Stomach (tissue), 19 donors: ENCODE measurements at places on chromosomes 12 and 14.

GRCh38 chr12:59486827-59487226 is 109.0 kb upstream of the SLC16A7 start:
- no peak overlapping the region for H3K4me3 ChIP-seq
- no peaks in the 10 kb centered on the region for H3K27me3 ChIP-seq
- no peak overlapping the region for H3K27ac ChIP-seq
- no peaks in the 10 kb centered on the region for H3K36me3 ChIP-seq

- H3K4me1 ChIP-seq: no peaks in the 10 kb centered on the region
- H3K27ac ChIP-seq: no peak overlapping the region
- no peak for DNase-seq
Observed at GRCh38 chr12:78725951-78726580, 138.5 kb upstream of the SYT1 start.

- no peaks in the 10 kb centered on the region for H3K27me3 ChIP-seq
- no peaks in the 10 kb centered on the region for H3K4me1 ChIP-seq
- H3K4me3 ChIP-seq: no peak overlapping the region
- DNase-seq: no peak
- H3K36me3 ChIP-seq: no peaks in the 10 kb centered on the region
Observed at GRCh38 chr12:89836026-89836425, 127.4 kb upstream of the ATP2B1 start.

GRCh38 chr14:89276424-89276975 is 140.5 kb downstream of the FOXN3 start:
- H3K27ac ChIP-seq: no peak overlapping the region
- H3K4me1 ChIP-seq: peaks cover 22% of the 10 kb centered on the region
- no peaks in the 10 kb centered on the region for H3K27me3 ChIP-seq
- no peak for DNase-seq
- no peak overlapping the region for H3K4me3 ChIP-seq

DNA sequence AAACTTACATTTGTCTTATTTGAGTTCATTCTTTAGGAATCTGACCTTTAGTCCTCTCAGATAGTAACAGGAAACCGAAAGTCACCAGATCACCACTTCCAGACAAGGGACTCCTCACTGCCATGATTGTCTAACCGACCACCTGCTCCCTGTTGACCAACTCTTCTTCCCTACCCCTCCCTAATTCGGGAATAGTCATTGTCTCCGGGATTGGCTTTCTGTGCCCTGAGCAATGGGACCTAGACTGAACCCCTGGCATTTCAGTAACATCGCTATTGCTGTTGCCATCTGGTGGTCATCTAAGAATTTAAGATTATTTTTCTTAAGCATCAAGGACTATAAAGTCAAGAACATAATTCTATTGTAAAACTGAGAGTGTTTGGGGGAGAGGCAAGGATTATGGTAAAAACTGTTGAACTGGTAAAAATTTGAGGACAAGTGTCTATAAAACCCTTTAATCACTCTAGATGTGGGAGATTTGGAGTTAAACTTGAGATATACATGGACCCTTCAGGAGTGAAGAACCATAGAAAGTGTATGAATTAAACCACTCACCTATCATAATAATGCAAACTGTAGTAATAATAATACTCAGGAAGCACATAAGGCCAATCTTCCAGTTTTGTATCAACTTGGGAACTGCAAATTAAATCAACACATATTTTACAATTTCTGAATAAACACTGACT is 6.3 kb downstream of the CLEC2A start:
- H3K36me3 ChIP-seq: no peaks in the 10 kb centered on the region
- DNase-seq: peak; percentile 49
- H3K4me1 ChIP-seq: no peaks in the 10 kb centered on the region
- peak overlapping the region; percentile 28 for H3K4me3 ChIP-seq
